Activated CD4-positive, CD25-positive, alpha-beta regulatory T cell treated with anti-CD3 and anti-CD28 coated beads, Interleukin-2, amount 50 U/mL, for 24 hours (primary cell): ENCODE measurements at places on chromosomes 6 and 20.
A peak's percentile ranks its signal among the peaks of the same experiment; 100 is the strongest.

- no peak for ATAC-seq
Observed at GRCh38 chr20:12591949-12592470, 416.8 kb upstream of the SPTLC3 start.

DNA sequence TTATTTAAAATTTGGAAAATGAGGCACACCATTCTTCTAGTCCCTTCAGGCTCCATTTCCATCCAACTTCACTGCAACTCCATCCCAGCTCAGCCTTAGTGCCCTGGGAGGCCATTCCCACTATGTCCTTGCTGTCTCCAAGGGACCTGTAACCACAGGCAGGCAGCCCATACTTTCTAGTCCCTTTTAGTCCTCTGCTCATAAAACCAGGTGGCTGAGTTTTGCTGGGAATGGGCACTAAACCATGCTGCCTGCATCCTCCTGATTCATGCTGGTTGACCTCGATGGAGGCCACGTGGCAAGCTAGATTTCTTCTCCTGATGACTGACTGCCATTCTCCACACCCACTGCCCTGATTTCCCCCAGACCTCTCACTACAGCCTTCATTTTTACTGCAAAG is 27.5 kb upstream of the MYMX start:
- ATAC-seq: no peak

GRCh38 chr20:1299522-1299921 is 29.4 kb downstream of the SDCBP2 start:
- ATAC-seq: peak; percentile 68

- no peak for ATAC-seq
Observed at GRCh38 chr6:145031001-145031400, 704.3 kb downstream of the EPM2A start.

- no peak for ATAC-seq
Observed at GRCh38 chr20:41546535-41546934, 71.6 kb downstream of the CHD6 start.

DNA sequence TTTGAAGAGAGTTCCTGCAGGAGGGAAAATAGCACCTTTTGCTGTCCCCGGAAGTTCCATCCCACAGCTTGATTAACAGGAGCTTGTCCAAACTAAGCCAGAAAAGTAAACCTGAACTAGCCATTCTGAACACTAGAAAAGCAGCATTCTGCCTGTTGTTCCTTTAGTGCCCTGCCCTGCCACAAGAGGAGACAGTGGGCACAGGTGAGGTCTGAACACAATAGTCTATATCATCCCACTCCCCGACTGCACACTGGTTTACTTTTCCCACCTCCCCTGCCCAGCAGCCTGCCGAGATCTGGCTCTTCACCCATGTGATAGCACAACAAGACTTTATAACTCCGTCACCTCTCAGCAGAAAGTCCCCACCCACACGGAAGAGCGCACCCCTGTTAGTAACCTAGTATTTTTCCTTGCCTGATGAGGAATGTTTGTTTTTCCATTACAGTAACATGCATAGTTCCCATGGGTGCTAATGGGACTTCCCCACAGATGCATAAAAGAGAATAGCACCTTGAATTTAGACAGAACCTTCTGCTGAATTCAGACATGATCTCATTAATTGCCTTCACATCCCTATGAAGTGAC is 59.7 kb downstream of the TFAP2A start:
- ATAC-seq: peak; percentile 17

DNA sequence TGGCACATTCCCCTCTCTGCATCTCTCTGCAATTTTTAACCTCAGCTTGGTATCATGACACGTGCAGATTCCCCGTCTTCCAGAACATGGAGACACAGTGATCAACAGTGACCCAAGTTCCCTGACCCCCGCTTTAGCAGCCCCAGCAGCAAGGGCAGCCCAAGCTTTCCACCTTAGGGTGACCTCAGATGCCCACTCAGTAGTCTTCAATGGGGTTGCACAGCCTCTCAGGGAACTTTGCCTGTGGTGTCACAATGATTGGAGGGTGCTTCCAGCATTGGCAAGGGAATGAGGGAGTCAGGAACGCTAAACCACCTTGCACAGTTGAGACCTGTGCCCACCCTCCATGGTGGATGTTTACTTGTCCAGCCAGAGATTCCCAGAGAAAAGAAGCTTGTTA is 287.1 kb upstream of the CDH4 start:
- no peak for ATAC-seq

GRCh38 chr20:29497261-29497671 is 1760.2 kb upstream of the DEFB115 start:
- ATAC-seq: no peak

DNA sequence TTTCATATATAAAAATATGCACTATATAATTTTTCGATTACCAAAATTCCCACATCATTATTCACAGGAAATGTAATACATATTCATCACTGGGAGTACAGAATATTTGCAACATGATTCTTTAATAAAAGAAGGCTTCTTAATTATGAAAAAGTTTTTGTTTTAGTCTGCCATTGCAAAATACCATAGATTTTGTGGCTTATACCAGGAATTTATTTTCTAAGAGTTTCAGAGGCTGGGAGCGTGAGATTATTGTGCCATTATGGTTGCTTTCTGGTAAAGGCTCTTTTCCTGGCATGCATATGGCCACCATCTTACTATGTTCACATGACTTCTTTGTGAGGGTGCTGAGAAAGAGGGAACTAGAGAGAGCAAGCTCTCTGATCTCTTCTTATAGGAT is 306.9 kb upstream of the ADGRB3 start:
- ATAC-seq: no peak

GRCh38 chr20:20498076-20498861 is 130.4 kb downstream of the INSM1 start:
- ATAC-seq: no peak

DNA sequence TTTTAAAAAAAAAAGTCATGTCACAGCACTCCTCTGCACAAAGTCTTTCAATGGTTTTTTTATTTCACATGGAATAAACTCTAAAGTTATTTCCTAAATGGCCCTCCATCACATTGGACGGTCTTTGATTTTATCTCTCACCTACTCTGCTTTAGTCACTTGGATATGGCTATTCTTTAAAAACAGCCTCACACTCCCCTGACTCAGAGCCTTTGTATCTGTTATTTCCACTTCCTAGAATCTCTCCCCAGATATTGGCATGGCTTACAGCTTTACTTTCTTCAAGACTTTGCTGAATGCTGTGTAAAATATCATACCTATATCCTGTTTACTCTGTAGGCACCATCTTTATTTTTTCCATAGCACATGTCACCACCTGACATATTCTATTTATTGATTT is 194.7 kb upstream of the MCHR2 start:
- ATAC-seq: no peak

- ATAC-seq: no peak
Observed at GRCh38 chr20:1618954-1619540, 762 bp downstream of the SIRPB1 start.

GRCh38 chr20:2140561-2140960 is 38.9 kb downstream of the STK35 start:
- ATAC-seq: no peak

DNA sequence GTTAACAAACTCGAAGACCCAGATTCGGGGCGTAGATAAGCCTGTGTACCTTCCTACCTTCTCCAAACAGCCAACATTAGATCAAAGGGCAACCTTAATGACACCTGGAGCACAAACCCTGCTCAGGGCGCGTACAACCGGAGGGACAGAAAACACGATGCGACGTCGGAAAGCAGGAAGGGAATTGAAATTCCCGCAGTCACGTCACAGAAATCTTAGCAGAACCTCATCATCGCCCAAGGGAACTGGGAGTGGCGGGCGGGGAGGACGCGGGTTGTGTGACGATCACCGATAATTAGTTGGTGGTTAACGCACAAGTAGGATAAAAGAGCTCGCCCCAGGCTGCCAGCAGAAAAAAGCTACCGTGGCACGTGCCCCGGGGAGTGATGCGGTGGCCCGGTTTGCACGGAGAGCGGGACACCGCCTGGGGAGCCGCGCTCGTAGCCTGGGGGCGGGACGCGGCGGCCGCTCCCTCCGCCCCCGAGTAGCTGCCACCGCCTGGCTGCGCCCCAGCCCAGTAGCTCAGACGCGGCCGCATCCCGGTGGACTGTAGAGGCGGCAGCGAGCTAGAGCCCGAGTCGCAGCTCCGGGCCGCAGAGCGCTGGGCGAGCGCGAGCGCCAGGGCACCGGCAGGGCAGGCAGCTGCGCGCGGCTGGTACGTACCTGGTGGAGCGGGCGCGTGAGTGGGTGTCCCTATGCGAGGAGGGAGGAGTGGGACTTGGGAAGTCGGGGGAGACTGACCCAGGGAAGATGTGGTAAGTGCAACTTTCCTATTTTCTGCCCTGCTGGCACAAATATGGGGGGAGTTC is at the start of gene PKIB:
PKIB (plus strand) TSS at position 525 of the 809 bp plus-strand sequence. CDS start 107,390 bp downstream, outside the sequence.
- ATAC-seq: peak; percentile 67

DNA sequence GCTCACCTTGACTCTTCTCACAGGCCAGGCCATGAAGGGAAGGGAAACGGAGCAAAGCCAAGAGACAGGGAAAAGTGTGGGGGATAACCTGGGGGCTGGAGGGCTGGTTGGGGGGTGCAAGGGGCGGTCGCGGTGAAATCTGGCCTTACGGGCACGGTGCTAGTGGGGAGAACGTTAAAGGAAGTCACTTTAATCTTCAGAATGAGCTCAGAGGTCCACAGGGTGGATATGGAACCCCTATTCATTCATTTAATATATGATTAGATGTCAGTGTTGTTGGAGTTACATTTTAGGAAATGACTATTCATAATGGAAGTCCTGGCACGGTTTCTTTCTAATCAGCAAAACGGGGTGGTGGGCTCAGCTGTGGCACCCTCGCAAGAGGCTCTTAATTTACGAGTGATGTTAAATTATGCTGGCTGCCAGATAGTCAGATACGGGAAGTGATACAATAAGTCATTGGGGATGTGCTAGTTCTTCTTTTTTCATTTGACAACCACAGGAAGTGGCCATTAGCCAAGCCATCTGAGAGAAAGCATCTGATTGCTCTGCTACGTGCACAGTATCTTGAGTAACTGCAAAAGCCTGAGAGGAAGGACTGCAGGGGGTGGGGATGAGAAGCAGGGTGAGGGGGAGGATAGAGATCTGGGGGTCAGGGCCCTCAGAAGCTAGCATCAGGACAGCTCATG is 253.0 kb downstream of the QKI start:
- ATAC-seq: peak; percentile 33

GRCh38 chr6:157325069-157325805 is 1.9 kb upstream of the TMEM242 start:
- no peak for ATAC-seq

- ATAC-seq: peak; percentile 8
Observed at GRCh38 chr6:145963216-145964068, 716 bp downstream of the SHPRH start.

DNA sequence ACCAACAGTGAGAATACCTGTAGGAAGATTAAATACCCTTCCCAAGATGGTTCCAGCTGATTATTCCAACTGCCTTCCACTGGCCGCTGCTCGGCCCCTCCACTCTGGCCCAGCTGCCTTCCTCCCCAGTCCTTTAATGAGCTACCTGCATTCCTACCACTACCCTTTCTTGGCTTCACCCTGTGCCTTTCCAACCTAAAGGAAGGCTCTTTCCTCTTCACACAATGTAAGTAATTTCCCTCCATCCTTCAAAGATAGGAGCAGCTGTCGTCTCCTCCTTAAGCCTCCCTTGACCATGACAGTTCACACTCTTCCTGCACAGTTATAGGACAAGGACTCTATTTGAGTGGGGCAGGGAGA is 16.2 kb upstream of the SNX9 start:
- ATAC-seq: no peak

DNA sequence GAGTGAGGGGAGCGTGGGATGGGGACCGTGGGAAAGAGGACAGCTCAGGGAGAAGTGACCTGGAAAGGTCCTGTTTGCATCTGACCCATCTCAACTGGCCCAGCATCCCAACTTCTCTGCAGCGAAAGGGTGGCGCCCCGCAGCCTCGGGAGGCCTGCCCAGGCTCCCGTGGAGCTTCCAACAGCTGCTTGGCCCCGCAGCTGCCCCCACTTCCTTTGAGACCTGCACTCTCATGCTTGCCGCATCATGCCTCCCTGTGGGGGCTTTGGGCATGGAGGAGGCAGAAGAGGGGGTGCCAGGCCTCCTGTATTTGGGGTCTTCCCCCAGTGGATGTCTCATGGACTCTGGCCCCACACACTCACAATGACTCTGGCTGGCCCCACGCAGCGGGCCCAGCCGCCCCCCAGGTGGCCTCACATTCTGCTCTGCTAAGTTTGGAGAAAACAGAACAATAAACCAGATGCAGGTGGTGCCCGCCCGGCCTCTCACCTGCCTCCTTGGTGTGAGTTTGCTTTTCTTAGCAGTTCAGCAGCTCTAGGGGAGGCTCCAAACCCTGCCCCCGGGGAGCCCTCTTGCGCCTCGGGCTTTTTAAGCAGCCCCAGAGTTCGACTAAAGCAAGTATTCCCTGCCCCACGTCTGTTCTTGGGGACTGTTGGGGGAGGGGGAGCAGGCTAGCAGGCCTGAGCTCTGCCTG is 40.7 kb downstream of the CPXM1 start:
- ATAC-seq: no peak

GRCh38 chr20:35907017-35907701 is 47.1 kb downstream of the SCAND1 start:
- ATAC-seq: no peak

DNA sequence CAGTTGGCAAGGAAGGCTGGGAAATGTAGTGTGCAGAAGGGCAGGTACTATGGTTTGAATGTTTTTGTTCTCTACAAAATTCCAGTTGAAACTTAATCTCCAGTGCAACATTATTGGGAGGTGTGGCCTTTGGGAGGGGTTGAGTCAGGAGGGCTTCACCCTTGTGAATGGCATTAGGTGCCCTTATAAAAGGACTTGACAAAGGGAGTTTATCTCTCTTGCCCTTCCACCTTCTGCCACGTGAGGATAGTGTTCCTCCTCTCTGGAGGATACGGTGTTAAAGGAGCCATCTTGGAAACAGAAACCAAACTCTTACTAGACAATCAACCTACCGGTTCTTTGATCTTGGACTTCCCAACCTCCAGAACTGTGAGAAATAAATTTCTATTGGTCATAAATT is 82.2 kb upstream of the LRFN2 start:
- no peak for ATAC-seq
